ENCODE measurements at places on chromosomes 3 and 15. TPM values are rescaled to one million over a fixed set of nuclear protein-coding genes. Genes with fewer than 3 reads are reported as not detected.

Gene SST
- total RNA-seq, result not detected

Gene POLR2M
- 285 TPM for total RNA-seq

Gene XCR1
- total RNA-seq, result not detected

Gene AP3S2
- 63.5 TPM for total RNA-seq

Gene IL5RA
- not detected for total RNA-seq

Gene GP9
- total RNA-seq, result not detected

Gene FAM3D
- total RNA-seq, result not detected

Gene PYGO1
- 21.2 TPM for total RNA-seq

Gene UNC45A
- 75.6 TPM for total RNA-seq

Gene C3orf85
- total RNA-seq, result not detected

Gene GOLGA8Q
- total RNA-seq, result 1.1 TPM

Gene THRB
- total RNA-seq, result 8.7 TPM

Gene ST8SIA2
- 0.25 TPM for total RNA-seq

Gene SV2B
- total RNA-seq, result not detected

Gene BNC1
- total RNA-seq, result 0.27 TPM

Gene HRG
- not detected for total RNA-seq

Gene KLHL40
- not detected for total RNA-seq

Gene CCDC66
- total RNA-seq, result 21.1 TPM

Gene WNT7A
- total RNA-seq, result not detected

Gene SCN10A
- not detected for total RNA-seq

Gene EIF4G1
- total RNA-seq, result 292 TPM

Gene PTX3
- 216 TPM for total RNA-seq

Gene LRRIQ4
- total RNA-seq, result 0.09 TPM

Gene HGD
- total RNA-seq, result 0.57 TPM

Gene TMEM40
- not detected for total RNA-seq

Measured in fibroblast of the aortic adventitia (primary cell).